ENCODE measurements at places on chromosomes 1 and 21.
A peak's percentile ranks its signal among the peaks of the same experiment; 100 is the strongest.

GRCh38 chr1:113714606-113715269, 44.5 kb downstream of the PHTF1 start:
- no peak for DNase-seq

- no peak for DNase-seq
Observed at GRCh38 chr1:4034318-4034887, 134.3 kb upstream of the C1orf174 start.

GRCh38 chr1:16248603-16249516, 11.9 kb upstream of the CPLANE2 start:
- DNase-seq, result peak; percentile 27

DNA sequence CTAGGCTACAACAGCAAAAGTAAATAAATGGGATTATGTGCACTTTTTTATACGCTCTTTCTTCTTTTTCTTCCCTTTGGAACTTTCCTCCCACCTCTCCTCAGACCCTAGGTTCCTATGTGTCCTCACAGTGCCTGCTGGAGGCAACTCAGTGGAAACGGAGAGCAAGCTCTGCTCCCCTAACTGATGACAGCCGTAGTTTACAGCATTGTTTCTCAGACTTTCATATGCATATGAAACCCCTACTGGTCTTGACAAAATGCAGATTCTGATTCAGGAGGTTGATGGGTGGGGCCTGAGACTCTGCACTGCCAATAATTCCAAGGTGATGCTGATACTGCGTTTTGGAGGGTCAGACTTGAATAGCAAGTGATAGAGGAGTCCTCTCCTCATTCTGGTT, 34.3 kb upstream of the HMCN1 start:
- no peak for DNase-seq

DNA sequence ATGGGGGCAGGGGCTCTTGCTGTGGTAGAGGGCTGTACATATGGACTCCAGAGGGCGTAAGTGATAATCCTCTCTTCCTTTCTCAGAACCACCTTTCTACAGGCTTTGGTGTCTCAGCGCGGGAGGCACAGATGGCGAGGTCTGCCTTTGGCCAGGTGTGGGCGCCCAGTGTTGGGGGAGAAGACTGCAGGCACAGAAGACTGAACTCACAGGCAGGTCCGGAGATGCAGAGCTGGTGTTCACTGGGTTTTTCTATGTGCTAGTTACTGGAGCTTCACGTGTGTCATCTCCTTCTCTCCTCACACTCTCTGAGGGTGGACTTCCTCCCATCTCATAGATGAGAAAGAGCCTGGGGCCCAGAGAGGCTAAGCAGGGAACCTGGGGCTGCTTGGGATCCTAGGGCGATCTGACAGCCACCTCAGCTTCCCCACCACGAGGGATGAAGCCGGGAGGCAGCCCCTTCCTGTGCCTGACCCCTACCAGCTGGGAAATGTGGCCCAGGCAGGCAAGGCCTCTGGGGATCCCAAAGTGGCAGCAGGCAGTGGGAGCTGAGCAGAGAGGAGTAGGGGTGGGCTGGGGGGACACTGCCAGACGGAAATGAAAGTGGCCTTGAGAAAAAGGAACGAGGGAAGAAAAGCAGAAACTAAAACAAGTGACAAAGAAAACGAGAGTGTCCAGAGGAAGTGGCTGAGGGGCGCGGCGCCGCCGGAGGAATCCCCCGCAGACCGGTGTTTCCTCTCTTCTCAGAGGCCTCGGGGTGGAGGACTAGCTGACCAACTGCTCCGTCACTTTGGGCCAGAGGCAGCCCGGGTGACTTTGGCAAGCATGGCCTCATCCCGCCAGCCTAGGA, 191.6 kb downstream of the HIVEP3 start:
- no peak for DNase-seq

DNA sequence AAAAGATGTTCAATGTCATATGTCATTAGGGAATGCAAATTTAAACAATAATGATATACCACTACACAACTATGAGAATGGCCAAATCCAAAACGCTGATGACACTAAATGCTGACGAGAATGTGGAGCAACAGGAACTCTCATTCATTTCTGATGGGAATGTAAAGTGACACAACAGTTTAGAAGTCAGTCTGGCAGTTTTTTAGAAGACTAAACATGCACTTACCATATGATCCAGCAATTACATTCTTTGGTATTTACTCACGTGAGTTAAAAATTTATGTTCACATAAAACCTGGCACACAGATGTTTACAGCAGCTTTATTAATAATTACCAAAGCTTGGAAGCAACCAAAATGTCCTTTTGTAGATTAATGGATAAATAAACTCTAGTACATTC, 110.4 kb upstream of the C1orf21 start:
- no peak for DNase-seq

DNA sequence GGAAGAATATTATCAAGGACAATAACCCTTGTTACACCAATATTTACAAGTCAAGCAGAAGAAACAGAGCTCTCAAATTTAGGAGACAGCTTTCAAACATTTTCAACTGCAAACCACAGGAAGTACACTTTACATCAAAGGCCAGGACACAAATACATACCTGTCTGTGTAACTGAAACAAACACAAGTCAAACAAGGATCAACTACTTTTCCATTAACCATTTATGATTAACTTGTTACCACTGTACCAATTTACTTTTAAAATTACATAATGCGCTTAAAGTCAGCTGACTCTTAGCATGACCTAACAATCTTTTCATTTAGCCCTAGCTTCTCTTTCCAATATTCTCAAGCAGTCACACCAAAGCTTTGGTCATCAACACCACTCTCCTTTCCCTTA, 43.5 kb downstream of the TRIM33 start:
- no peak for DNase-seq

DNA sequence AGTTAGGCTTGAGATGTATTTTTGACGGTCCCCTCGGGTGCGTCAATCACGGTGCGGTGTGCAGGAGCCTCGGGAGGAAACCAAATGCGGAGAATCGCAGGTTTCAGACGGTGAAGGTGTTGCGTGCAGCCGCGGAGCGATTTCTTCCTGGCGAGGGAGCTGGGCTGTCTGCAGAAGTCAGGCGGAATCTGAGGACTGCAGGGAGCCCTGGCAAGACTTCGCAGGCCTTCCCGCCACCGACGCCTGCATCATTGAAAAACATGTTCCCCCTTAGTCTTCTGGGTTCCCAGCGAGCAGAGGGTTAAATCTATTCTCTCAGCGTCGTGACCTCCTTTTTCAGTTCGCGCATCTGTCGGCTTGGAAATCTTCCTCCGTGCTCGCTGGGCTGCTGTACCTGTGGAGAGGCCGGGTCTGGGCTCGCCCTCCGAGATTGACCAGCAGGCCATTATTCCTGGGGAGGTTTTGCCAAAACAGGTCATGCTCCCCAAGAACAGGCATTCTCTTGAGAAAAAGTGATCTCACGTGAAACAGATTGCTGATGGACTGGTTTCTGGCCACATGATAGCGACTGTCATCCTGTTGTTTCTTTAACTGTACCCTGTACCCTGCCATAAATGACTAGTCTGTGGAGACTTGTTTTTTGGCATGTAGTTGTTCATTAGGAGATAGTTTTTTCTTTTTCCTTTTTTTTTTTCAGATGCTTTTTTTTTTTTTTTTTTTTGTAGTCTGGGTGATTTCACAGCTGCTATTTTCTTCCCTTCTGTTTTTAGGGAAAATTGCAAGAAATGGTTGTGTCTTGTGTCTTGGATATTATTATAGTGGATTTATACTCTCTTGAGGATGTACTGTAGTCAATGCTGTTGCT, 894 bp downstream of the EPB41 start:
- DNase-seq, result peak; percentile 42

- no peak for DNase-seq
Observed at GRCh38 chr1:81113688-81114087, 687.0 kb upstream of the ADGRL2 start.

DNA sequence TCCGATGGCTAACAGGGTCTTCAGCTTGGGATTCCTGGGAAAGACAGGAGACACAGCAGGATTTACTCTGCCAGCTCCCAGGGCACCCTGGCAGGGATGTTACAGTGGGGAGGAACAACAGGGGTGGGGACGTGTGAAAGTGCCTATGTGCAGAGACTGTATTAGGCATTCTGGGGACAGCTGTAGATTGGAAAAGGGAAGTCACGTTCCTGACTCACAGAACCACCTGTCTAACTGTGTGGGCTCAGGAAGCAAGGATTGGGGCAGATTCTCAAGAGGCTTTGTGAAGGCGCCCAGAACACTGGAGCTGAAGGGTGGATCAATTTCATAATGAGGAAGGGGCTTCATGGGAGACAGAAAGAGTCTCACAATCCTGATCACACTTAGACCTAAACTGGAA, 4.4 kb downstream of the CHIT1 start:
- no peak for DNase-seq

DNA sequence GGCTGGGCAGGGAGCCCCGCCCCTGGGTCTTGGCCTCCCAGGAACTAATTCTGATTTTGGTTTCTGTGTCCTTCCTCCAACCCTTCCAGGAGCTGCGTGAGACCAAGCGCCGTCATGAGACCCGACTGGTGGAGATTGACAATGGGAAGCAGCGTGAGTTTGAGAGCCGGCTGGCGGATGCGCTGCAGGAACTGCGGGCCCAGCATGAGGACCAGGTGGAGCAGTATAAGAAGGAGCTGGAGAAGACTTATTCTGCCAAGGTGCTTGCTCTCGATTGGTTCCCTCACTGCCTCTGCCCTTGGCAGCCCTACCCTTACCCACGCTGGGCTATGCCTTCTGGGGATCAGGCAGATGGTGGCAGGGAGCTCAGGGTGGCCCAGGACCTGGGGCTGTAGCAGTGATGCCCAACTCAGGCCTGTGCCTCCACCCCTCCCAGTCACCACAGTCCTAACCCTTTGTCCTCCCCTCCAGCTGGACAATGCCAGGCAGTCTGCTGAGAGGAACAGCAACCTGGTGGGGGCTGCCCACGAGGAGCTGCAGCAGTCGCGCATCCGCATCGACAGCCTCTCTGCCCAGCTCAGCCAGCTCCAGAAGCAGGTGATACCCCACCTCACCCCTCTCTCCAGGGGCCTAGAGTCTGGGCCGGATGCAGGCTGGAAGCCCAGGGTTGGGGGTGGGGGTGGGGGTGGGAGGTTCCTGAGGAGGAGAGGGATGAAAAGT, 18.5 kb upstream of the SEMA4A start:
- DNase-seq, result no peak

GRCh38 chr1:166484471-166484870, 317.7 kb upstream of the FAM78B start:
- no peak for DNase-seq

DNA sequence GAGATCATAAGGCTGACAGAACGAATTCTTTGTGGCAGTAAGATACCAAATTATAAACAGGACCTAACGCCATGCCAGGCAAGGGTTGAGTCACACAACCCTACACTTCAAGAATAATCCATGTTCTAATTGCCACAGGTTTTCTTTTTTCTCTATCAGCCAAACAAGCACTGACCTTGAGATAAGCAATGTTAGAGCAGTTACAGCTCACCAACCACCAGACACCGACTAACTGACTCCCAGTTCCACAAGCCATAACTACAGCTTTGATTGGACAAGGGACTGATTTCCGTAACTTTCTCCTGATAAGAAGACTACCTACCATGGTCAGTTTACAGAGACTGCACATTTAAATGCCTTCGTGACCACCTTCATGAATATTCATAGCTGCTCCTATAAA, 149.6 kb downstream of the PTPRU start:
- no peak for DNase-seq

DNA sequence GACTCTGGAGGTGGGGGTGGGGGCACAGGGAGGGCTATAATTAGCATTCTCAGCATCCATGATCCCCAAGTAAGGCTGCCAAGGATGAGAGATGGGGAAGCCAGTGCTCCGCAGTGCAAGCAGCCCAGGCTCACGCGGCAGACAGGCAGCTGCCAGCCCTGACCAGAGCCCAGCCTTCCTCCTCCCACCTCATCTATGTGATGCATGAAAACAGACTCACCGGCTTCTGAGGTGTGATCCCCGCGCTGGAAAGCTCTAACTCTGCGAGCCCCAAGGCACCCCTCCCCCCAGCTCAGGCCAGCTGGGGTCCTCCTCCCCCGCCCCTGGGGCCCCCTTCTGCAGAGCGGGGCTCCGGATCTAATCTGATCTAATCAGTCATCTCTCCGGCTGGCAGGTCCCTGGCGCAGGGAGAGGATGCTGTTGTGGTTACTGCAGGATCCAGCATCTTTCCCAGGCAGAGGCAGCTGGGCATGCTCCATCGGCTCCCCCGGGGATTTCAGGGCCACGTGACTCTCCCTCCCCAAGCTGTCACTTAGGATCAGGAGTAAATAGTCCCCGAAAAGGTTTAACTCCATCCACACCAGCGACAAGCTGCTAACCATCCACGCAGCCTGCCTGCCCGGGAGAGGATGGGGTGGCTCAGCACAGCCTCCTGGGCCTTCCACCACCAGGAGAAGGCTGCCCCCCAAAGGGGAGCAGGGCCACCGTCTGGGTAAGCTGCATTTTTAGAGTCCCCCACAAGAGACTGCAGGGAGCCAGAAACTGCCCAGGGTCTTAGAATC, at the start of gene PLEKHA6:
Gene PLEKHA6 (minus strand): TSS at position 456 of the 782 bp plus-strand sequence. CDS start 86,202 bp downstream, outside the sequence.
- DNase-seq, result peak; percentile 62

- peak; percentile 53 for DNase-seq
Observed at GRCh38 chr1:59947047-59947938, 20.7 kb upstream of the CYP2J2 start.

GRCh38 chr1:9654051-9654833, 2.7 kb downstream of the PIK3CD start:
- no peak for DNase-seq

DNA sequence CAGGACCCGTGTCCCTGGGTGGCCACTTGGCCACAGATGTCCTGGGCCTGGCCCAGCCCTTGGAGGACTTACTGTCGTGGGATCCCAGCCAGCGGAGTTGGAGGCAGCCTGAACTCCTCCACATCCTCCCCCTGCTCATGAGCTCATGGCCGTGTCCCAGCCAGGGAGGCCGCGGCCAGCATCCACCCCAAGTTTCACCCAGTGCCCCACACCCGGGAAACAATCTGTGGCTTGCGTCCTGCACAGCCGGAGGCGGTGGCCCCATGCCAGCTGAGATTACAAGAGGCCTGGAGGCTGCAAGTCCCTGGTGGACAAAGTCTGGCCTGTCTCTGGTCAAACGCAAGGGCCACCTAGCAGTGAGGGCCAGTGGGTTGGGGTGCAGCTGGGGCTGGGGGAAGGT, 27.5 kb upstream of the TMEM52 start:
- no peak for DNase-seq

DNA sequence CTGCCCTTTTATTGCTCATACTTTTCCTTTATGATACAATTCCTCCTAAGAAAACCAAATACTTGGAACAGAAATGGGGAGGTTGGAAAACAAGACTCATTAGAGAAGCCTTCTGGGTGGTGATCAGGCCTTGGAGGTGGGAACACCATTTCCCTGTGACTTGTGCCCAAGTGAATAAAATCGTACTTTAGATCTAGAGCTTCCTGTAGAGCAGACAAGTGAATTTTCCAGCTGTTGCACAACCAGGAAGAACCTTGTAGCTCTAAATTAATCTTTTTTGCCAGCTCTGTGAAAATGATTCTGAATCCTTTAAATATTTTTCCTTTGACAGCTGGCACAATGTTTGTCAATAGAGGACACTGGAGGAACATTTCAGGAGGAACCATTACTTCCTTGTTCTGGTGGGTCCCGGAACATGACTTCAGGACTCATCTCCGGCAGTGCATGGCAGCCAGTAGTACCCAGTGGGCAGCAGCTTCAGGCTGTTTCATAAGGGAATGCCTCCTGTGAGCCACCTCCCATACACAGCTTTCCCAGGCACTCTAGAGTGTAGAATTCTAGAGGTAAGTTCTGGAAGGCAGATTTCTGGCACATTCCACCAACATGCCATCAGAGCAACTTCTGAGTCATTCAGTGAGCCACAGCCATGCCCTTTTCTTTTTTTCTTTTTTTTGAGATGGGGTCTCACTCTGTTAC, 5.5 kb upstream of the SNAPIN start:
- no peak for DNase-seq

Data from left kidney (tissue), 8 donors.